ENCODE measurements at places on chromosomes 4 and X.

- no peaks in the 10 kb centered on the region for H3K36me3 ChIP-seq
- H3K4me1 ChIP-seq, result peaks cover 5% of the 10 kb centered on the region
- peaks cover 12% of the 10 kb centered on the region for H3K27me3 ChIP-seq
Observed at GRCh38 chrX:69293776-69294601, 128.7 kb upstream of the PJA1 start.

- no peak for DNase-seq
- H3K4me1 ChIP-seq, result no peaks in the 10 kb centered on the region
- H3K36me3 ChIP-seq, result no peaks in the 10 kb centered on the region
- H3K4me3 ChIP-seq, result no peak overlapping the region
- no peak overlapping the region for H3K27ac ChIP-seq
Observed at GRCh38 chr4:155587766-155588165, 78.9 kb upstream of the GUCY1A1 start.

DNA sequence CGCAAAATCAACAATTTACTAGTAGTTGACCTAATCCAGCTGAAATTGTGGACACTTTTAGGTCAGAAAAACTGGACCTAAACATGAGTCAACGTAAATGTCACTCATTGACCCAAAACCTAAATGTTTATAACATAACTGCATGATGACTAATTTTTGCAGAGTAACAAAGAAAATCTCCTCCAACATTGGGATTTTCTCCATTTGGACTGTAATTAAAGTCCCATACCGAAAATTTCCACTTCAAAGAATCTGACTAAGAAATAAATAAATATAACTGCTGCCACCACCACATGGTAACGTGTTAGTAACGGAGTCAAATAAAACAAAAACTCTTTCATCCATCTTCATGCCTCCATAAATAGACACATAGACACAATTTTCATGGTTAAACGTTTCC is 1.9 kb downstream of the ADGRA3 start:
- no peak overlapping the region for H3K27ac ChIP-seq
- H3K36me3 ChIP-seq, result peaks cover 2% of the 10 kb centered on the region
- H3K4me3 ChIP-seq, result no peak overlapping the region
- DNase-seq, result no peak

- H3K36me3 ChIP-seq, result no peaks in the 10 kb centered on the region
- no peak overlapping the region for H3K27ac ChIP-seq
- no peaks in the 10 kb centered on the region for H3K4me1 ChIP-seq
- no peak for DNase-seq
Observed at GRCh38 chr4:117357437-117357836, 272.1 kb upstream of the TRAM1L1 start.

All from stimulated activated naive B cell treated with anti-CD40 and anti-IgM and Interleukin-4, amounts not matched to agents 10 μg/mL and 1 μg/mL and 100 μg/mL, for 72 hours (primary cell).